Bone marrow (tissue), 2 donors: ENCODE measurements at places on chromosomes 4 and X.

- no peak for DNase-seq
These were observed 92.9 kb downstream of the BCOR start for GRCh38 chrX:40004921-40005291.

DNA sequence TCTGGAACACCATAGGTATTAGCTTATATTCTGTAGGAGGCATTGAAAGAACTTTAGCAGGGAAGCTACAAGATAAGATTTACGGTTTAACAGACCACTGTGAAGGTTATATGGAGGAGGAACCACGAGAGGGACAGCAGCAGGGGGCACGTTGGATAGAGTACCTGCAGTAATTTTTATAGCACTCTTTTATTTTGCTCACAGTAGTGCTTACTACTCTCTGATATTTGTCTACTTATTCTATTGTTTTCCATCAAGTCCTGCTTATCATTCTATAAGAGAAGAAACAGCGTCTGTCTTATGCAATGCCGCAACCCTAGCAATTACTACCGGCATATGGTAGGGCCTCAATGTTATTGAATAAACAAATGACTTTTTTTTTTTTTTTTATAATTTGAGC lies 122.5 kb downstream of the PCDH7 start:
- no peak for DNase-seq

- no peak for DNase-seq
These were observed 311.4 kb upstream of the FSTL5 start for GRCh38 chr4:162475246-162475645.

GRCh38 chr4:84529169-84529751 lies 30.2 kb upstream of the NKX6-1 start:
- DNase-seq: no peak

- DNase-seq: no peak
These were observed 551.5 kb upstream of the ZFP42 start for GRCh38 chr4:187444061-187444460.

DNA sequence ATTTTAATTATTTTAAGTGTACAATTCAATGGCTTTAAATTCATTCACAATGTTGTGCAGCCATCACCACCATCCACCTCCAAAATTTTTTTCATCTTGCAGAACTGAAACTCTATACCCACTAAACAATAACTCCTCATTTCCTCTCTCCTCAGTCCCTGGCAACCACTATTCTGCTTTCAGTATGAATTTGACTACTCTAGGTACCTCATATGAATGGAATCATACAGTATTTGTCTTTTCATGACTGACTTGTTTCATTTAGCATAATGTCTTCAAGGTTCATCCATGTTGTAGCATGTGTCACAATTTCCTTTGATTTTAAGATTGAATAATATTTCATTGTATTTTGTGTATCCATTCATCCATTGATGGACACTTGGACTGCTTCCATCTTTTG lies 46.9 kb downstream of the KIF4A start:
- DNase-seq: no peak
